ENCODE measurements at places on chromosomes 7 and 10.

DNA sequence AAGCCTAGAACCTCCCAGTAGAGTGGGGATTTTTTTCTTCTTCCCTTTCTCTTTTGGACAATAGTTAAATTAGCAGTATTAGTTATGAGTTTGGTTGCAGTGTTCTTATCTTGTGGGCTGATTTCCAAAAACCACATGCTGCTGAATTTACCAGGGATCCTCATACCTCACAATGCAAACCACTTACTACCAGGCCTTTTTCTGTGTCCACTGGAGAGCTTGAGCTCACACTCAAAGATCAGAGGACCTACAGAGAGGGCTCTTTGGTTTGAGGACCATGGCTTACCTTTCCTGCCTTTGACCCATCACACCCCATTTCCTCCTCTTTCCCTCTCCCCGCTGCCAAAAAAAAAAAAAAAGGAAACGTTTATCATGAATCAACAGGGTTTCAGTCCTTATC is 5.4 kb downstream of the OPN1SW start:
- DNase-seq: no peak

DNA sequence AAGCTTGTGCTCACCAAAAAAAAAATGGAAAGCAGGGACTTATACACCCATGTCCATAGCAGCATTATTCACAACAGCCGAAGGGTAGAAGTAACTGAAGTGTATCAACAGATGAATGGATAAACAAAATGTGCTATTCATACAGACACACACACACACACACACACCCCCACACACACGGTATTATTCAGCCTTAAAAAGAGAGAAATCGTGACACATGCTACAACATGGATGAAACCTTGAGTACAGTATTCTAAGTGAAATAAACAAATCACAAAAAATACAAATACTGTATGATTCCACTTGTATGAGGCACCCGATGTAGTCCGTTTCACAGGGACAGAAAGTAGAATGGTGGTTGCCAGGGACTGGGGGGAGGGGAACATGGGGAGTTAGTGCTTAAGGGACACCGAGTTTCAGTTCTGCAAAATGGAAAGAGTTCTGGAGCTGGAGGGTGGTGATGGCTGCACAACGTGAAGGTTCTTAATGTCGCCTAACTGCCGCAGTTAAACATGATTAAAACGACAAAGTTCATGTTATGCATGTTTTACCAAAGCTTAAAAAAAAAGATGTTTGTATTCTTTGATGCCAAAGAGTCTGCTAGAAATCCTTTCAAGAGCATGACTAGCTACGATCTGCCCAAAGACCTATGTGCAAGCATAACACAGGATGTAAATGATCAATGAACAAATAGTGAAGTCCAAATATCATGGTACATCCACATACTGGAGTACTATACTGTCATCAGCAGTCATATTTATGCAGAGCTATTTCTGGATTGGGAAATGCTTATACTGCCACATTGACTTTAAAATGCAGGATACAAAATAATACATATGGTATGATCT is 7.2 kb downstream of the TNS3 start:
- no peak for DNase-seq

GRCh38 chr7:83040484-83040883 is 122.2 kb downstream of the PCLO start:
- DNase-seq: no peak

- DNase-seq: no peak
These were observed 27.1 kb upstream of the SOSTDC1 start for GRCh38 chr7:16492513-16493062.

GRCh38 chr10:116771101-116771958 is 29.0 kb upstream of the HSPA12A start:
- no peak for DNase-seq

Measured in NCI-H2171 (cell line).